ENCODE measurements at places on chromosomes 11 and 22.

DNA sequence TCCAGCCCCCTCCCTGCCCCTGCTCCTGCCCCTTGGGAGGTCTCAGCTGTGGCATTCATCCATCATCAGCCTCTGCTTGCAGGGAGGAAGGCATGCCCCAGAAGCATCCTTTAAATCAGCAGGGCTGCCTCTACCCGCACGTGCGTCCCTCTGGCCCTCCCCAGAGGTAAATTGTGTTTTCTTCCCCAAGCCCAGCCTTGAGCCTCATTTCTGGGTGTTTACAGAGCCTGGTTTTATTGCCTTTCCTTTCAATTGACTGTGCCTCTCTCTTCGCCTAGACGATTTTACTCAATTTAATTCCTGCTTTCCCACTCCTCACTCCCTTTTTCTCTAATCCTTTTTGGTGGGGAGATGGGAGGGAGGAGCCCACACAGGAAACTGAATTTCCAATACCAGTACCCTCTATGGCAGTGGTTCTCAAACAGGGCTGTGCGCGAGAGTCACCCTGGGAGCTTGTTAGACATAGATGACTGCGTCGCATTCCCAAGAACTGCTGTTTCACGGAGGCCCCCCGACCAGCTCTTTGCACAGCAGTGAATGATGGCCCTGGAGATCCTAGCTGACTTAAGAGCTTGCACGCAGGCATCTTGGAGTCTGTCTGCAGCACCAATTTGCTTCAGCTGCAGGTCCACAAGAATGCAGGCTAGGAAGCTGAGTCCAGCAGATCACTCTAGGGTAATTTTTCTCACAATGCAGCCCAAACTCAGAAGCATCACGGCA, 15.1 kb upstream of the OAF start:
- no peak for DNase-seq

- no peak for DNase-seq
These were observed 533.1 kb downstream of the ETS1 start for GRCh38 chr11:128053981-128054931.

GRCh38 chr11:330694-331357, 10.2 kb upstream of the IFITM3 start:
- DNase-seq, result no peak

DNA sequence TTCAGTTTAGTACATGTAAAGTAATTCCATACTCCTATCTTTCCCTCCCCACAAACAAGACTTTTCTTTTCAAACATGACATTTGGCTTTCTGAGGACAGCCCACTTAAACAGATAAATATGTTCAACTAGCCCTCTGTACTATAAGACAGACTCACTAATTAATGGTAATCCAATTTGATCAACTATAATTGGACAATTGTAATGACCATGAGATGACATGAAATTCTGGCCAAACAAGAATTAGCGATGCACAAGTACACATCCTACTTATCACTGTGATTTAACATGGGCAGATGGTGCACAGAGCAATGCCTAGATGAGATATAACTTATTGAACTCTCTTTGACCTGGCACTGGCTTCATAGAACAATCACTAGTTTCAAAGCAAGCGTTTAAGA, 1033.7 kb upstream of the CCDC90B start:
- no peak for DNase-seq

DNA sequence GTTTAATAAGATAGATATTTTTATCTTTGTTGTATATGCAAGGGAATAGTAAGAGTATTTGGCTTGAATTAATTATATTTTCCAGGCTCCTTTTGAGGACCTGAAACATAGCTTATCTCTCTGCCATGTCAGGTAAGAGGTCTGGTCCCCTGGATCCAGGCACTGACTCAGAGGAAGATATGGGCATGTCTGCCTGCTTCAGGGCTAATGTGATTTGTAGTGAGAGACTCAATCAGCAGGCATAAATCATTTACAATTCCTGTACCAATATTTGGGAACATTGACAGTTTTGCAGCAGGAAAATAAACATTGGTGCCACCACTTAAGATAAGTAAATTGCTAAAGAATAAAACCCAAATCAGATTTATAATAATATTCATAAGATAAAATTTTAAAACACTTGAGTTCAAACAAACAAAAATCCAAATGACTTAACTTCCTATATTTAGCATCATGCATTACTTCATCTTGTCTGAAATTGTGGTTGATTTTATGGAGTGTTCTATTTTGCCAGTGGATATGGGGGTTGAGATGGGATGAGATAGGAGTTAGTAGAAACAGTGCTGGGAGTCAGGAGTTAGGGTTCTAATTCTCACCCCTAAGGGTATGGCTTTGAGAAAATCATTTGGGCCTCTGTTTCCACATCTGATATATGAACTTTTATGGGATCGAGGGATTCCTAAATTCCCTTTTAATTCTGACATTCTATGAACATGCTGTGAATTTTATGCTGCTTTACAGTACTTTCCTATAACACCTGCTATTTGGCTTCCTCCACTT, 5.1 kb upstream of the CALCA start:
- no peak for DNase-seq

DNA sequence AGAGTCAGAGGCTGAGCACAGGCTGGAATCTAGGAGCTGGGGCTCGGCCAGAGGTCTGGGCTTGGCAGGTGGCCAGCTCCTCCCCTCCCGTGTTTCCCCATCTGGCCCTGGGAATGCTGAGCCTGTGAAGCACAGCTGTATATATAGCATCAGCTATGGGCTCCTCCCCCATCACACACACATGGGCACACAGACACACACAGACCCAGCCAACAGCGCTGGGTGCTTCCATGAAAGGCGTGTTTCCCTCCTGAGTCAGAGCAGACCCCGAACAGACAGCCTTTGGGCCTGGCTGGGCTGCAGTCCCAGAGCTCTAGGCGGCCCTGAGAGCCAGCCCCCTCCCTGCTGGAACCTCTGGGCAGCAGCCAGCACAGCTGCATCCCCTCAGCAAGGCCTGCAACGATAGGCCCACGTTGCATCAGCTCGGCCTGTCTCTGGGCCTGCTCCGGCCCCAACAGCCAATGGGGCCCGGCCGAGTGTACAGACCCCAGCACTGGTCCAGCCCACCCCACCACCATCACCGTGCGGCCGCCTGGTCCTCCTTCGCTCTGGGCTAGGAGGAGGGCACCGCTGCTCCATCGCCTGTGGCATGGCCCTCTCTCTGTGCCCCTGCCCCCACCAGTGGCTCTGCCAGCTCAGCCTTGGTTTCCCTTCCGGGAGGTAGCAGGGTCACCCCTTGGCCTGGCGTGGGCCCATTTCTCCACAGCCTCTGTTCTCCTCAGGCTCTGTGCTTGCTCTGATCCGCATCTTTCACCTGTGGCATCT, 7.6 kb upstream of the SERPINH1 start:
- DNase-seq, result no peak

DNA sequence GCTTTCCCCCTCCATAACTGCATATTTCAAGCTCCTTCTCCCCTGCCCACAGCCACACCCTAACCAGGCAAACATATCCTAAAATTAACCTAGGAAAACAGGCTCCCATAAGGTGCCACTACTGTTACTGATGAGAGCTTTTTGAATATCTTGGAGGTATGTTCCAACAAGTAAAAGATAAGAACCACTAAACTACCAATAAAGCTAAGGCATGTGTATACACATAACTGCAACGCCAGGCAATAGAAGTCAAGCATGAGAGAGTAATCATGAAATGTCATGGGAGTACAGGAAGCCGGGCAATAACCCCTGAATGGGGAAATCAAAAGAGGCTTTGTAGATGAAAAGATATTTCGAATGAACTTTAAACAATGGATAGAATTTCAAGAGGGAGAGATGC, 9.3 kb downstream of the MMP13 start:
- no peak for DNase-seq

- DNase-seq, result no peak
These were observed 984.0 kb downstream of the BRD1 start for GRCh38 chr22:48843640-48844039.

GRCh38 chr11:79040348-79040747, 400.5 kb downstream of the TENM4 start:
- DNase-seq, result no peak

DNA sequence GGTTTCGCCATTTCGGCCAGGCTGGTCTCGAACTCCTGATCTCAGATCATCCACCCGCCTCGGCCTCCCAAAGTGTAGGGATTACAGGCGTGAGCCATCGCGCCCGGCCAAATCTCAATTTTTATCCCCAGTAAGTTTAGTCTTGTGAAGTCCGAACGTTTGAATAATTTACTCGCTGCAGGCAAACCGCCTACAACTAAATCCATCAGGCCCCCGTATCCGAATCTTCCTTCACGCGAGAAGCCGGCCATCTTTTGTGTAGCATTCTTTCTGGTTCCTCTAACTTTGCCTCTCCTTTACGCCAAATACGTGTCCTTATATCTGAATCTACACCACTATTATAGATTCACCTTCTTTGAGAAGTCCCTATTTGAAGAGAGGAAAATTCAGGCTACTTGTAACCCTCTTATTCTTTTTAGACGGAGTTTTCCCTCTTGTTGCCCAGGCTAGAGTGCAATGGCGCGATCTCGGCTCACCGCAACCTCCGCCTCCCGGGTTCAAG, 581 bp upstream of the EIF3L start:
- DNase-seq, result peak; percentile 26

- DNase-seq, result no peak
These were observed 7.9 kb upstream of the CTSC start for GRCh38 chr11:88345408-88345807.

- no peak for DNase-seq
These were observed 55.0 kb upstream of the USP47 start for GRCh38 chr11:11786771-11787170.

DNA sequence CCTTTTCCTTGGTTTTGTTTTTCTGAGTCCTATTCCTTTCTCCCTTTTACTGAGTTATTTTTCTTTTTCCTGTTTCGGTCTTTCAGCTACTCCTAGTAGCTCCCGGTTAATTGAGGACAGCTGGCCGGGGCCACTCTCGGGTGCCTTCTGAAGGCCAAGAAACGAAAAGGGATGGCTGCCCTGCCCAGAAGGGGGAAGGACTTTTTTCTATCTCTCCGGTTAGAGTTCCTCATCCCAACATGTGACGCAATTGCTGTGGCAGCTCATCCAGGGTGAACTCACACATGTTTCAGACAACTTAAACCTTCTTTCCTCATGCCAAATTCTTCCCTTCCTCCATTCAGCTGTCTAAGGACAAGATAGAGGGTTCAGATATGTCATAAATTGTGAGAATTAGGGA, 83.6 kb downstream of the PIWIL4 start:
- no peak for DNase-seq

DNA sequence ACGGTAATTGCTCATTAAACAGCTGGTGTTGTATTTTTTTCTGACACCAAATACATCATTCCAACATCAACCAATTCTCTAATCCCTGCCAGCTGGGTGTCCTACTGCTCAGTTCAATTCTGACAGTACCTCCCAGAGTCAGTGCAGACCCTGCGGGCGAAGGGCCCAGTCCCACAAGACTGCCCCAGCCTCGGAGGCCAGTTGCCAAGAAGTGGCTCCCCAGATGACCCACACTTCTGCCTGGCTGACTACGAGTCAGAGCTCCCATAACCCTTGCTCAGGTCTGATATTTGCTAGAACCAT, 147.2 kb downstream of the CTTN start:
- no peak for DNase-seq

DNA sequence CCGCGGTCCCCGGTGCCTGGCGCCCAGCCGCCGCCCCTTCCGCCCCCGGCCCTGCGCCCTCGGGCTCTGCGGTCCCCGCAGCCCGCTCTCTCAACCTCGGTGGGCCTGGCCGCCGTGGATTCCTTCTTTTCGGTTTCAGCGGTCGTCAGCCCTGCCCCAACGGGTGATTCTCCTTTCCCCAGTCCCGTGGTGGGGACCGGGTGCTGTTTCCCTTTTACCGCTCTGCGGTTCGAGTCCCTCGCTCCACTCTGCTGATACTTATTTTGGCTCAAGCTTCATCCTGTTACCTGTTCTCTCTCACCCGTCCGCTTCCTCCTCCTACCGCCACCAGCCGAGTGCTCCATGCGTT, 494 bp downstream of the ZDHHC5 start:
- no peak for DNase-seq

GRCh38 chr11:134398644-134399292, 13.3 kb downstream of the B3GAT1 start:
- no peak for DNase-seq

DNA sequence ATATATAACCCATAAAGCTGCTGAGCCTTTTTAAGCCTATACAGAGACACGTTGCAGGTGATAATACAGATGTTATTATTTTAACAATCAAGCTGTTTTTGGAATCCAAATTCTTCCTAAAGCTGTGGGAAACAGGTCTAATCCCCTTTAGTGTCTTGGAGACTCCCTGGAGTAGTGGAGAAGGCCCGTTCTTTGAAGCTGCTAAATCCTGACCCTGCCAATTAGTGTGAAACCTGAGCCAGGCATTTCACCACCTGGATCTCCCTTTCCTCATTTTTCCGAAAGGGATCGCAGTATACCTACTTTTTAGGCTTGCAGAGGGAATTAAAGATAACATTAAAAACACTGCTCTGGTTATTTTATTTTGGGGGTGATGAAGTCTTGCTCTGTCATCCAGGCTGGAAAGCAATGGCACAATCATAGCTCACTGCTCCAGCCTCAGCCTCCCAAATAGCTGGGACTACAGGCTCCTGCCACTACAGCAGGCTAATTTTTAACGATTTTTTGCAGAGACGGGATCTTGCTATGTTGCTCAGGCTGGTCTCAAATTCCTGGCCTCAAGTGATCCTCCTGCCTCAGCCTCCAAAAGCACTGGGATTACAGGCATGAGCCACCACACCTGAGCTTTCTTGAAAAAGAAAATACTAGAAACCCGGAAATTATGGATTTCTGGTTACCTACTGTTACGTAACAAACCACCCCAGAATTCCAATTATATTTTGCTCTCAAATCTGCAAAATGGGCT, 1.7 kb upstream of the EIF4ENIF1 start:
- no peak for DNase-seq

DNA sequence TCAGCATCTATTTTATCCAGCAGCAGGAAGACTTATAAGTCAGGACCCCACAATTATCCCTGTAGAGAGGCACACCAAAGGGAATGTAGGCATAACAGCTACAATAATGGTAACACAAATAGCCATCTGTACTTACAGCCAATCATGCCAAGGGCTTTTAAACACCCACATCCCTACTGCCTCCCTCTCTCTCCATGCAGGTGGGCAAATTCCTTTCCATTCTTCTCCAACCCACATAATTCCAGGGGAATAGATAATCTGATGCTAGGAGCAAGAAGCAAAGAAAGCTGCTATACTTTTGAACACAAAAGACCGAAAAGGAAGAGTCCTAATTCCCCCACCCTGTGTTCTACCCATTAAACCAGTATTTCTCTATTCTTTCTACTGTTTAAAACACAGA, 46.7 kb downstream of the RBFOX2 start:
- no peak for DNase-seq

GRCh38 chr11:92784331-92784730, 185.1 kb upstream of the MTNR1B start:
- no peak for DNase-seq

DNA sequence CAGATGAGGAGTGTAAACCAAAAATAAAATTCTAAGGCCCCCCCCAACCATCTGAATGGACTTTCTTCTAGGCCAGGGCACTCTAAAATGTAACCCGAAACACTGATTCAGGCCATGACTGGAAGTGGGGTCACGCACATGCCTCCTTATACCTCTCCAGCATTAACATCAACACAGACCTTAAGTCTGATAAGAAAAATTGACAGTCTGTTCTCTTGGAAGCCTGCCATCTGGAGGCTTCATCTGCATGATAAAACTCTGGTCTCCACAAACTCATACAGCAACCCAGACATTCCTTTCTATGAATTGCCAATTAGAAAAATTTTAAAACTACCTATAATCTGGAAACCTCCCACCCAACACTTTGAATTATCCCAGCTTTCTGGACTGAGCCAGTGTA, 3.9 kb upstream of the SERGEF start:
- DNase-seq, result no peak

GRCh38 chr11:69659591-69659990, 15.6 kb downstream of the LTO1 start:
- DNase-seq, result no peak
